ENCODE measurements at places on chromosomes 4 and X.

DNA sequence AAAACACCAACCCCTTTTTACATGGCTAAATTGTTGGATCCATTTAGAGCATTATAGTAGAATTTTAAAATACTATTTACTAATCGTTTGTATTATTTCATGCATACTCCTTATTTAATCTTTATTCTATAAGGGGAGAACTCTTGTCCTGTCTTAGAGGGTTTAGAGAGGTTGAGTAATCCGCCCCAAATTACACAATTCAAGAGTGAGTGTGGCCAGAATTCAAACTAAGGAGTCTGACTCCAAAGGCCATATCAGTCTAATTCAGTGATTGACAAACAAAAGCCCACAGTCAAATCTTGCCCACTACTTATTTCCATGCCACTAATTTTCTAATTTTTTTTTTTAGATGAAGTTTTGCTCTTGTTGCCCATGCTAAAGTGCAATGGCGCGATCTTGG, 33.7 kb upstream of the NEIL3 start:
- DNase-seq: no peak

- DNase-seq: no peak
These were observed 9.9 kb upstream of the GABRE start for GRCh38 chrX:151984328-151984727.

DNA sequence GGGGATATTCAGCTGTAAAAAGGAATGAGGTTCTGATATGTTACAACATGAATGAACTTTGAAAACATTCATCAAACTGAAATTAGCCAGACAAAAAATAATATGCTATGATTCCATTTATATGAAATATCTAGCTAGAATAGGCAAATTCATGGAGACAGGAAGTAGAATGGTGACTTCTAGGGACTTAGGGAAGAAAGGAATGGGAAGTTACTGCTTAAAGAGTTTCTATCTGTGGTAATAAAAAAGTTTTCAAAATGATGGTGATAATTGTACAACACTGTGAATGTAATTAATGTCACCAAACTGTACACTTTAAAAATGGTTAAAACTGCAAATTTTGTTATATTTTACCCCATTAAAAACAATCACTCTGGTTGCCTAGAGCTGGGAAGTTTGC, 30.2 kb downstream of the SMIM14 start:
- no peak for DNase-seq

GRCh38 chr4:10963958-10964703, 279.6 kb upstream of the CLNK start:
- DNase-seq: no peak

GRCh38 chr4:82906469-82906868, 5.9 kb downstream of the THAP9 start:
- no peak for DNase-seq

- no peak for DNase-seq
These were observed 490.7 kb upstream of the TENM3 start for GRCh38 chr4:181752516-181752915.

DNA sequence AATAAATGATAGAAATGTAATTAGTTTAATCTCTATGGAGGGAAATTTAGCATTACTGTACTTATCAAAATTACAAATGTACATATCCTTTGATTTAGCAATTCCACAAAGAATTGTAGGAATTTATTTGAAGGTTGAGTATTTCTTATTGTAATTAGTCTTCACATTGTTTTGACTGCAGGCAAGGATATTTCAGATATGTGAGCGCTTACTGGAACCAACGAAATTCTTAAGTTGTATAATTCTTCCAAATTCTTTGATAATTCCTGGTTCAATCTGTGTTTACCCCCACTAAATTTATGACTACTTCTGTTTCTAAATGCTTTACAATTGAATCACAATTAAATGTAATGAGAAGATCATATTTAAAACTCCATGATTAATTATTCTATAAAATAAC, 26.9 kb upstream of the WWC2 start:
- DNase-seq: no peak

GRCh38 chr4:104631000-104631399, 136.3 kb upstream of the CXXC4 start:
- DNase-seq: no peak

- DNase-seq: no peak
These were observed at the start of gene SETD7 for GRCh38 chr4:139556071-139556723. Gene SETD7, minus strand, starts transcription at chr4:139556219. Its CDS starts 82 bp downstream, at chr4:139556137.

- no peak for DNase-seq
These were observed 74.1 kb downstream of the AFAP1 start for GRCh38 chr4:7865533-7865932.

- DNase-seq: no peak
These were observed 268.1 kb downstream of the THOC2 start for GRCh38 chrX:123464709-123465108.

GRCh38 chr4:38003102-38003501, 42.9 kb downstream of the PTTG2 start:
- no peak for DNase-seq

- DNase-seq: no peak
These were observed 33.5 kb upstream of the CYBB start for GRCh38 chrX:37746218-37746941.

DNA sequence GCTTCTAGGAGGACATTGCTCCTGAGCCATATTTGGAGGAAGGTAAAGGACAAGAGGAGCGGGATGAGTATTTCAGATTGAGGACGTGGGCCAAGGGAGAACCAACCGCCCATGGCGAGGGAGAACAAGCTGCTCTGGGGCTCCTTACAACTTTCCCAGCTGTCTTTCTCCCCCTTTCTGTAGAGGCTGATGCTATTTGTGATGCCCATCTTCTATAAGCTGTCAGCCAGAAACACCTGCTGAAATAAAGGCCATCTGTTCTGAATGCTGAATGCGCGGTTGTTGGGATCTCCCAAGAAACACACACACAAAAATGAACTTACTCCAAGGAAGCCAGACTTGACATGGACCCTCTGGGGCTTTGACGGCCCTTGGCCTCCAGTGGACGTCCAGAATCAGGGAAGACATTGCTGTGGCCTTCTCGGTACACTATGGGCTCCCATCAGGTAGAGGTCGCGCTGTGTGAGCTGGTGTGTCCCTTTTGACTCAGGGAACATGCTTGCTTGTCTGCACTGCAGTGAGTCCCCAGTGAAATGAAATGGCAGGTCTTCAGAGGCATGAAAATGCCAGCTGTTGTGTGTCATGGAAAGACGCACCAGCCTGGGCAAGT, 30.9 kb downstream of the RWDD4 start:
- DNase-seq: no peak

DNA sequence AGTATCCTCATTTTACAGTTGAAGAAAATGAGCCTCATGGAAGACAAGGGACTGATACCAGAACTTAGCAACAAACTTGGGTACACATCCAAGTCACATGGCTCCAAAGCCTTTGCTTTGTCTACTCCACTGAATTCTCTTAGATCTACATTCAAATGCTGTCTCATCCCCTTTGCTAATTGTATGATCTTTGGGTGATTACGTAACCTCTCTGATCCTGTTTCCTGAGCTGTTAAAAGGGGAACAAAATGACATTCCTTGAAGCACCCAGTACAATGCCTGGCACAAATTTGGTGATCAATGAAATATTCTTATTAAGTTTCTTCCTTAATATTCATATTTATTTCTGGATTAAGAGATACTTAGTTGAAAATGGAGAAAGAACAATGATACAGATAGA, 5.9 kb upstream of the HPGD start:
- no peak for DNase-seq

DNA sequence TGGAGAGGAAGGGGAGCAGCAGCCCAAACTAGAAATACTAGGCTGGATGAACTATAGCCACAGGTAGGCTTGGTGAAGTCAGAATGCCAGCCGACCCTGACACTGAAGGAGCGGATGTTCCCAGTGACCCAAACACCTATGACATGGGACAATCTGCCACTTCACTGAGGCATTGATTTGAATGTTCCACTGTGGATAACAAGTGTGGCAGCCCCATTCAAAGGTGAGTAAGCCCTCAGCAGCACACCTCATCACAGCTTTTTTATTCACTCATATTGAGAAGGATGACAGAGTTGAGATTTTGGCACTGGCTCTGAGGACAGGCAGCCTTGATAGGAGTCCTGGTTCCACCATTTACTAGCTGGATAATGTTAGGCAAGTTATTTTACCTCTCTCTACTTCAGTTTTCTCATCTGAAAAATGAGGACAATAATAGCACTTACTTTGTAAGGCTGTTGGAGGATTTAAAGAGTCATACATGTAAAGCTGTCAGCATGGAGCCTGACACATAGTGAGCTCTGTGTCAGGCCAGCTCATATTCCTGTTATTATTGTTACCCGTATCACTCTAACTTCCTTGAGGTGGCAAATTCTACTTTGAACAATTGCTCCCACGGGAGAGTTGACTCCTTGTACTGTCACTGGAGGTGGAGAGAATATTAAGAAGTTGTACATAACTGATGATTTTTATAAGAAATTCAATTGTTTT, 114.6 kb downstream of the RASL11B start:
- no peak for DNase-seq

DNA sequence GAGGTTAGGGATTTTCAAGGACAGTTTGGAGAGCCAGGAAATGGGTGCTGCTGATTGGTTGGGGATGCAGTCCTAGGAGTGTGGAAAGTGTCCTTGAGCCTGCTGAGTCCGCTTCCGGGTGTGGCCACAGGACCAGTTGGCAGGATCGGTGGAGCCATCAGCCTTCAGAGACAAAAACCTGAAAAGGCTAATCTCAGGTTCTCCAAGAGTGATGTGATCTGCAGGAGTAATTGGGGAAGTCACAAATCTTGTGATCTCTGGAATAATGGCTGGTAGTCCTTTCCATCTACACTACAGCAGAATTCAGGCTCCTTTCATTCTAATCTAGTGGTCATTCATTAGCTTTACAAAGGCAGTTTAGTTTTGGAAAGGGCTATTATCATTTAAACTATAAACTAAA, 55.9 kb upstream of the BMP2K start:
- DNase-seq: no peak

DNA sequence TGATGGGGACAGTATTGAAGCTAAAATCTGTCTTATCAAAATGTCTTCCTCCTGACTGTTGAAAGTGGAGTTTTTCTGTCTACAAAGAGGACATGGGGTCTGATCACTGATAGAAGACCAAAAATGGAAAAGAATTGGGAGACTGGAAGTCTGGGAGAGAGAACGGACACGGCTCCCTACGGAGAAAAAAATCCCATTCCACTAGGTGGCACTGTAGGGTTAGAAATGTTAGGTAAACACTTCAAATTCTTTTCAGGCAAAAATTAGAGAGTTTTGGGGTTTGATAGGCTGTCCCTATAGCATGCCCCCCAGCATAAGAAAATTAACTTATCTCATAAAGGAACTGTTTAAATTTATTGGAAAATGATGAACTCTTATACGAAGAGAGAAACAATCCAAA, 200.5 kb downstream of the FAM133A start:
- DNase-seq: no peak
